Heart left ventricle (tissue), 16 donors: ENCODE measurements at places on chromosomes 2 and 18. TPM values are rescaled to one million over a fixed set of nuclear protein-coding genes. Genes with fewer than 3 reads are reported as not detected.

DNA sequence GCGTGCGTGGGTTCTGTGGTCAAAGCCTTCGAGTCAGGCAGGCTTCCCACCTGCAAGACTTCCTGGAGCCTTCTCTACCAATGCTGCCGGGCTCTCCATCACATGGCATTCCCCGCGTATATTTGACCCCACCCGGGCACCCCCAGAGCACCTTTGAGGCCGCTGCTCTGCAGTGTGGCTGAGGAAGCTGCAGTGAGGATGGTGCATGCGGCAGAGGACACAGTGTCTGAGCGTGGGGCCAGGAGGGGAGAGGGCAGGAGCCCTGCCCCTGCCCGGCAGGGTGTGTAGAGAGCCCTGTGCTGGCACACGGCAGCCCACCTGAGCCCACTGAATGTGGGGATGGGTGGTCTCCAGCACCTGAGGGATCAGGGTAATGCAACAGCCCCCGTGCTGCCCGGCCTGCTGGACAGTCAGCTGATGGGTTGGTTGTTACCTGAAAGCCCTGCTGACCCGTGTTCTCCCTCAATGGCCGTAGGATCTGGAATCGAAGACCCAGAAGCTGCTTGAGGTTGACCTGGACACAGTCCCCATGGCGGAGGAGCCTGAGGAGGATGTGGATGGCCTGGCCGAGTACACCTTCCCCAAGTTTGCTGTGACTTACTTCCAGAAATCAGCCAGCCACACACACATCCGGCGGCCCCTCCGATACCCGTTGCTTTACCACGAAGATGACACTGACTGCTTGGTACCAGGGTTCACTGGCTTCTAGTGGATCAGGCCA is 36.8 kb upstream of the GPR17 start:
- no peak overlapping the region for H3K27ac ChIP-seq
- no peaks in the 10 kb centered on the region for H3K27me3 ChIP-seq
- no peak overlapping the region for H3K4me3 ChIP-seq
- H3K4me1 ChIP-seq, result no peaks in the 10 kb centered on the region
- DNase-seq, result no peak

GRCh38 chr18:79335833-79336360 is 59.8 kb upstream of the NFATC1 start:
- no peak overlapping the region for H3K27ac ChIP-seq
- no peaks in the 10 kb centered on the region for H3K4me1 ChIP-seq
- no peak for DNase-seq
- H3K36me3 ChIP-seq, result peaks cover 53% of the 10 kb centered on the region

DNA sequence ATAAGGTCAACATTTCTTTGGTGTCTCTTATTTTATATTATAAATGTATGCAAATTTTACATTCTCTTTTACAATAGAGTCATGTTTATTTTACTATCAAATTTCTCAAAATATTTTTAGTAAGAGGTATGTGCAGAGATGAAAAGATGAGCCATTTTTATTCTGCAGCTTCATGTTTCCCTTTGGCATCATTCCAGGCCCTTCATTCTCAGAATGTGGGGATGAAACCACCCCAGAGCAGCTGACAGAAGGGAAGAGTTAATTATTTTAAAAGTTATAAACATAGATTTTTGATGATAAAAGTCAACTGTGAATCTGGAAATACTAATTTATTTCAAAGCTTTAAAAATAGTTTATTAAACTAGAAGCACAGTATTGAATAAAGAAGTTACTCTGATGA is 12.8 kb upstream of the FSHR start:
- no peaks in the 10 kb centered on the region for H3K4me1 ChIP-seq
- H3K36me3 ChIP-seq, result no peaks in the 10 kb centered on the region
- no peak overlapping the region for H3K4me3 ChIP-seq
- DNase-seq, result no peak
- H3K27me3 ChIP-seq, result no peaks in the 10 kb centered on the region
- H3K27ac ChIP-seq, result no peak overlapping the region

CNTNAP5 gene
- not detected for total RNA-seq

DNA sequence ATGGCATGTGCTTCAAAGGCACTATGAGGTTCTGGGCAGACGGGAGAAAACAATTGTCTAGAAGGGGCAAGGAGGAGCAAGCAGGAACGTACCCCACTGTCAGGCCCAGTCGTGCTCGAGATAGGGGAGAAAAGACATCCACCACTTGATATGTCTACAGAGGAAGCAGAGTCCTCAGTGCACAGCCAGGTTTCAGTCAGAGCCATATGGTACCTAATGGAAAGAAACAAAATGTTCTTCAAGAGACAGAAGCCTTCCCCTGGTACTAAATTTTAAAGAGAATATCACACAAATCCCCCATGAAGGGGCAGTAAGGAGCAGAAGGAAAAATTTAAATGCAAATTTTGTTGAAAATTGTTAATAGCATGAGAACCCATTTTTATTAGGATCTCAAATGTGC is 21.9 kb downstream of the THUMPD2 start:
- no peak overlapping the region for H3K4me3 ChIP-seq
- H3K27ac ChIP-seq, result no peak overlapping the region
- H3K4me1 ChIP-seq, result no peaks in the 10 kb centered on the region
- no peaks in the 10 kb centered on the region for H3K27me3 ChIP-seq

DNA sequence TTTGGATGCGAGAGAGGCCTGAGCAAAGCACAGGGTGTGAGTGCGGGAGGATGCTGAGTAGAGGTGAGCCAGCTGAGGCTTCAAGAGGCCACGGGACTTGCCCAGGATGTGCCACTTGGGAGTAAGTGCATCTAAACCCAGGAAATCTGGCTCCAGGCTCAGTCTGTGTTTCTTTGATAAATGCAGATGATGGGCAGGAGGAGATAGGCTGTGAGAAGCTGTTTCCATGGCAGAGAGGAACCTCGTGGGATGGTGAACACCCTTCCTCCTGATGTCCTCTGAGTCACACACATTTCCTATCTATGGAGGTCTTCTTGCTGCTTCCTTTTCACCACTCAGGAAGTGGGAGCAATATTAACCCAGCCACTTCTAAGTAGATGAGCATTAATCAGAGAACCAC is 38.4 kb upstream of the CELF4 start:
- H3K4me1 ChIP-seq, result no peaks in the 10 kb centered on the region
- no peak overlapping the region for H3K4me3 ChIP-seq
- no peak overlapping the region for H3K27ac ChIP-seq
- no peaks in the 10 kb centered on the region for H3K36me3 ChIP-seq
- no peaks in the 10 kb centered on the region for H3K27me3 ChIP-seq
